ENCODE measurements at places on chromosomes 12 and 14.

DNA sequence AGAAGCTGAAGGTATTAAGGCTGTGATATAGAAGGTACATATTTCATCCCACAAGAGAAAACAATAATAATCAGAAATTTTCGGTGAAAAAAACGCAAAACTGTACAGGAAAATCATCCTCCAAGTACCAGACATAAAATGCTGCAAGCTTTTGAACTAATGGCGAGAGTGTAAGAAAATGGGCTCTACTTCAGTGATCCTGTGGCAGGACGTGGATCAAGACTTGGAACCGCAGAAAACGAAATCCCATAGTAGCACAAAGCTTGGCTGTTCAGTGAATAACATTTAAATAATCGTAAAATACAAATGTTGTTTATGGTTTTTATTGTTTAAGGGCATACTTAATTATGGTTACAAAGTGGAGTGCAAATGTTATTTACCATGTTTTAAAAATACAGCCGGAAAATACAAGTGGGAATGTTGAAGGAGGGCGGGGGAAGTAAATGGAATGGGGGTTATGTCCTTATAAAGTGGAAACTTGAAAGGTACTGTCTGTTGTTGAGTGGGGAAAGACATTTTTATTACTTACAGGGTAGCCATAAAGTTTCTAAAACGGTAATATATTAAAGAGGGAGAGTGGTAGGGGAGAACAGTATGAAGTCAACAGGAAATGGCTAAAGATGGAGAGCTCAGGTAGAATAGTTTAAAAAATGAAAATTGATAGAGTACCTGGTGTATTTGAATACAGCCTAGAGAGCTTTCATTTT, 1.1 kb downstream of the SMIM10L1 start:
- DNase-seq = no peak

DNA sequence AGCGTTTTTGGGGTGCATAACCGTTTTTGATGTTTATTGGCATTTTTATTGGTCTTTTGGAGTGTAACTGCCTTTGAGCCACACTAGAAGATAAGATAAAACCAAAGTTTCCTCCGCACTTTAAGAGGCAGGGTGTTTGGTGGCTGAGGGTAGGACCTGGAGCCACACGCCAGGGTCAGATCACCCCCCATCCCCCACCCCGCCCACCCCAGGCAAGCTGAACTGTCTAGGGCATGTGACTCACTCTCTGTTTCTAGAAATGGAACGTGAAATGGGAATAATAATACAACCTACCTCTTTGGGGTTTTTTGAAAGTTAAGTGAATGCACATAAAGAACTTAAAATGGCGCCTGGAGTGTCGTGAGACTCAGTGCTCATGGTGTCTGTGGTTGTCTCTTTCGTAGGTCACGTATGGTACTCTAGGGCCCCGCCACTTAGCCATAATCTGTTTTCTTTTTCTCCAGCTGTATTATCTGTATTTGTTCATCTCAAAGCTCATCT, 56.0 kb downstream of the PPP2R5C start:
- no peak for DNase-seq

GRCh38 chr14:32602699-32603098, 273.6 kb downstream of the AKAP6 start:
- no peak for DNase-seq

- DNase-seq = no peak
Measured at GRCh38 chr12:6948873-6949594, 2.1 kb upstream of the PTPN6 start.

GRCh38 chr12:14275886-14276285, 89.6 kb upstream of the ATF7IP start:
- no peak for DNase-seq

- no peak for DNase-seq
Measured at GRCh38 chr12:39902821-39903220, 203.1 kb downstream of the SLC2A13 start.

DNA sequence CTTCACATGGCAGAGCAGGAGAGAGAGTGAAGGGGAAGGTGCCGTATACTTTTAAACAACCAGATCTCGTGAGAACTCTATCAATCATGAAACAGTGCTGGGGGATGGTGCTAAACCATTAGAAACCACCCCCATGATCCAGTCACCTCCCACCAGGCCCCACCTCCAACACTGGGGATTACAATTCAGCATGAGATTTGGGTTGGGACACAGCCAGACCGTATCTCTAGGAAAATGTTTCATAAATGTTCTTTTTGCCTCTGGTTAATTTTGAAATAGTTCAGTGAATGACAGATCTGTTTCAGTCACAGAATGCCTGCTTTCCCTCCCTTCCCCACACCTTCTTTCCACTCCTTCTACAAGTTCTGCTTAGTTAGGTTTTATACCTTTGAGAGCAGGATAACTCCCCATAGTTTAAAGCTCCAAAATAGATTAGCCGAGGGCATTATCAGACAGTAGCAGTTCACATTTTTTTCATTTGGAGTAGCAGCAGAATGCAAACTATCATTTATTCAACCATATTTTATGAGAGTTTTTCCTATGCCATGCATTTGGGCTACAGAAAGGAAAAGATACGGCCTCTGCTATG, 27.1 kb downstream of the PELI2 start:
- DNase-seq = no peak

- peak; percentile 67 for DNase-seq
Measured at GRCh38 chr12:4273652-4274395, at the start of gene CCND2. TSS of gene CCND2 (plus strand) at chr12:4273762. CDS start at chr12:4274041, 279 bp downstream.

GRCh38 chr12:110307372-110307771, 26.3 kb downstream of the ATP2A2 start:
- DNase-seq = no peak

DNA sequence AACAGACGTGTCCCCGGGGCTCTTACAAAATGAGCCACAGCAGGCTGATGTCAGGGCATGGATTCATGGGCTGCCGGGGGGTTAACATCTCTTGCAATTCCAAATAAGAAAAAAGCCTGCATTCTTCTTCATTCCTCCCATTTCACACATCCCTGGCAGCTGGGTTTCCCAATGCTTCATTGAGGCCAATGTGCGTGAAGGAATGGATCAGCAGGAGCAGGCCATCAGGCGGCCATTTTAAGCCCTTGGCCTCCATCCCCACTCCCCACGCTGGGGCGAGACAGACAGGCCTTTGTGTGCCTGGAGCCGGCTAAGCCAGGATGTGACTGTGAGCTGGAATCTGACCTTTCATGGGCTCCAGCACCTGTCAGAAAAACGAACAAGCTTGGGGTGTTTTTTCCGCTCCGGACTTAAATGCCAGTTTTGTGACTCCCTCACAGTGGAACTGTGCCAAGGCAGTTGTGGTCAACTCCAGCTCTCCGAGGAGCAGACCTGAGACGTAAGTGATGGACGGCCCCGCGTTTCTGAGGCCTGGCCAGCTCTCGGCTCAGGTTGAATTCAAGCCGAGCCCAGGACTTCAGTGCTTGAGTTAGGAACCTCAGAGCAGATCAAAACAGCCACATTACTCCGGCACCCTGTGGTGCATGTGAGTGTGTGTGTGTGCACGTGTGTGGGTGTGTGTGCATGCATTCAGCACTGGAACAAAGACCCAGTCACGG, 133.1 kb downstream of the TMEM30B start:
- DNase-seq = no peak

- DNase-seq = no peak
Measured at GRCh38 chr14:89107626-89108025, 283.2 kb downstream of the TTC8 start.

- no peak for DNase-seq
Measured at GRCh38 chr14:104116756-104117340, 21.5 kb upstream of the KIF26A start.

- DNase-seq = peak; percentile 66
Measured at GRCh38 chr14:90697577-90698206, 118.5 kb downstream of the TTC7B start.

DNA sequence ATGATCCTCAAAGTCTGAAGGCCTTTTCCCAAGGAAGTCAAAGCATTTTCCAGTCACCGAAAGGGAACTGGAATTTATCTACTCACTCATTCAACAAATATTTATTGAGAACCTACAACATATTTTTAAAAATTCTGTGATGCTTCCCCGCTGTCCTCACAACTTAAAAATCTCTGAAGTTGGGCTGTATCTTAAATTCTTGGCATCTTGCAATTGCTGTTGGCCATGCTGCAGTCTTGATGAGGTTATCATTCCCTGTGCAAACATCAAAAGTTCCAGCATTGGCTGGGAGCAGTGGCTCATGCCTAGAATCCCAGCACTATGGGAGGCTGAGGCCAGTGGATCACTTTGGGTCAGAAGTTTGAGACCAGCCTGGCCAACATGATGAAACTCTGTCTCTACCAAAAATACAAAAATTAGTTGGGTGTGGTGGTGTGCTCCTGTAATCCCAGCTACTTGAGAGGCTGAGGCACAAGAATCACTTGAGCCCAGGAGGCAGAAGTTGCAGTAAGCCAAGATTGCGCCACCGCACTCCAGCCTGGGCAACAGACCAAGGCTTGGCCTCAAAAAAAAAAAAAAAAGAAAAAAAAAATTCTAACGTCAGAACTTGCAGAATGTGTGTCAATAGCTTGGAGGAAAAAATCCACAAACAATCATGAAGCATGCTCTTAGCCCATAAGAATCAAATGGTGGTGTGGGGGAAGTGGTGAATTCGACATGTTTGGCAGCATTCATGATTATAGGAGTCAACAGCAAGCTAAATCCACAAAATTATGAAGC, 34.9 kb downstream of the CCDC177 start:
- DNase-seq = no peak

DNA sequence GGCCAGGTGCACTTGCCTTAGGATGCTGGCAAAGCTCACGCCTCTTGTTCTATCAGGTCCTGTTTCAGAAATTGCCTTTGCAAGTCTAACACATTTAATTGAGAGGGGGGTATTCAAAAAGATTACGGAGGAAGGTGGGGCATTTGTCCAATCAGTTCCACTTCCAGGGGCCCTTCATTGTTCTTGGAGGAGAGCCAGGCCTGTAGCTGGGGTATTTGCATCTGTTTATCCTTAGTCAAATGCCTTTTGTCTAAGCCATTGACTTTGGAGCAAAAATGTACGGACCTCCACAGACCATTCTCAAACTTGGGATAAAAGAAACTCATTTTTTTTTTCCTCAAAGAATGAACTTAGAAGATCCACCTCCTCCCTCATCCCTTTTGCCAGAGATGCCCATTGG, 582.0 kb downstream of the BCL11B start:
- no peak for DNase-seq

GRCh38 chr14:54675236-54676128, 108.6 kb downstream of the SAMD4A start:
- no peak for DNase-seq

DNA sequence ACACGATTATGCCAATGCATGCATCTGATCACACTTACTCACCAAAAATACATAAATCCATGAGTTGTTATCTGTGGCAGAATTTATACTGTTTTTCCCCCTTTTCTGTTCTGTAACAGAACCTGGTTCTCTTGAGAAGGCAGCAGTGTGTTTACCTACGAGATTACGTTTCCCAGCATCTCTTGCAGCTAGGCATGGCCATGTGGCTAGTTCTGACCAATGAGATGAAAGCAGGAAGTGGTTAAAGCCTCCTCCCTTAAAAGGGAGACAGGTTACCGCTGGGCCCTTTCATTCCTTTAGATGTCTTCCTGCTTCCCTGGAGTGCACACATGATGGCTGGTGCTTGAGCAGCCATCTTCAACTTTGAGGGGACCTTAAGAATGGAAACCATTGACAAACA, 11.7 kb upstream of the ASPG start:
- DNase-seq = no peak

DNA sequence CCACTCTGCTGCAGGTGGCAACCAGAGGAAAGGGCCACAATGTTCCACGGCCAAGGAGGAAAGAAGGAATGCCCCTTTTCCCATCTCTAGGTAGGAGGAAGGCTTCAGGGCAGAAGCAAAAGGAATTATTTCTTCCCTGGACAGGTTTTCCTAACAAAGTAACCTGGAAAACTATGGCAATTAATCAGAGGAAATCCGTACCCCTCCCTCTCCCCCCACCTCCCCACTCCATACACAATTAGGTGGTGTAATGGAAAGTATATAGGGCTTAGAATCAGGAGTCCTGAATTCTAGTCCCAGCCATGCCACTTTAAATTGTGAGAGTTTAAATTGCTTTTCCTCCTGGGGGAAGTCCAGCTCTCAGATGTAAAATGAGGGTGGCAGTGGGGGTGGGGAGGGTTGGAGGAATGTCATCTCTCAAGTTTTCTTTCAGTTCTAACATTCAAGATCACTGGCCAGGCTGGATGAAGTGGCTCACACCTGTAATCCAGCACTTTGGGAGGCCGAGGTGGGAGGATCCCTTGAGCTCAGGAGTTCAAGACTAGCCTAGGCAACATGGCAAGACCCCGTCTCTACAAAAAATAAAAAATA, 1.7 kb downstream of the DHH start:
- DNase-seq = no peak

DNA sequence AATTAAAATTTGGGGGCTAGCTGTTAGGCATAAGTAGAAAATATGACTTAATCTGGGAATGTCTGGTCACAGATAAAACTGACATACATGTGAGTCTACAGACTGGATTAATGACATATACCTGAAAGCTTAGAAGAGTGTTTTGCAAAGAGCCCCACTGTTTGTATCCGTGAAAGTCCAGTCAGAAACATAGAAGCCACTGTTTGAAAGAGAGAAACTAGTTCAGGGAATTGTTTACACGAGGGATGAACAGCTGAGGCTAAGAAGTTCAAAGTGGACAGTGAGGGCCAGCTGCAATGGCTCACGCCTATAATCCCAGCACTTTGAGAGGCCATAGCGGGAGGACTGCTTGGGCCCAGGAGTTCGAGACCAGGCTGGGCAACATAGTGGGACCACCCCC, 36.2 kb upstream of the SGPP1 start:
- DNase-seq = no peak

GRCh38 chr12:40560848-40561247, 131.4 kb upstream of the CNTN1 start:
- DNase-seq = no peak

DNA sequence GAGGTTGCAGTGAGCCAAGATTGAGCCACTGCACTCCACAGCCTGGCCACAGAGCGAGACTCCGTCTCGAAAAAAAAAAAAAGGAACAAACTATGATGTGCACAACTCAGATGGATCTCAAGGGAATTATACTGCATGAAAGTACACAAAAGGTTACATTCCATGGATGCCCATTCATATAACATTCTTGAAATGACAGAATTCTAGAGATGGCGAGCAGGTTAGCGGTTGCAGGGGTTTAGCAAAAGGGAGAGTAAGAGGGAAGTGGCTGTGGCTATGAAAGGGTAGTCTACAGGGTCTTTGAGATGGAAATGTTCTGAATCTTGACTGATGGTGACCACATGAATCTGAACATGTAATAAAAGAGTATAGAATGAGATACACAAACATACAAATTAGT, 49.7 kb downstream of the CKB start:
- no peak for DNase-seq

DNA sequence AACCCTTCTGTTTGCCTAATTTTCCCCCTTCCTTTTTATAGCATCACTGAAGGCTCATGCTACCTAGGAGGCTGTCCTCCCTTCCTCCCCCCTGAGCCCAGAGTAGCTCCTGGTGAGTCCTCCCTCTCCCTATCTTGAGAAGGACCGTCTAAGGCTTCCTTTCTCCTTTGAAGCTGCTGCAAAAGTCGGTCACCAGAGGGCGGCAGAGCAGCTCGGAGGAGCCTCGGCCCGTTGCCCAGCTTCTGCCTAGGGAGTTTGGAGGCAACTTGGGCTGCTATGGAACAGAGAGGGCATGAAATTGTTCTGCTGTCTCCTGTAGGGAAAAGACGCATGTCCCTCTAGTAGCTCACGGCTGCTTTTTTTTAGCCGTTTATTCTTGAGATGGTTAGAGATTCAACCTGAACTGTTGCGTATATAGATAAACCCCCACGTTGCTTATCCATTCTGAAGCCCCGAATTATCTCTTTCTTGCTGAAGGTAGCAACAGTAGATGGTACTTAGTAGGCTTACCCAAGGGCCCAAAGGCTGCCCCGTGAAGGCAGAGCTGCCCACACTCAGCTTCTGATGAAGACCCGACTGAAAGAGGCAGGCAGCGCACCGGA, 5.7 kb downstream of the WNT5B start:
- DNase-seq = peak; percentile 54

GRCh38 chr12:94207849-94208621, 59.7 kb downstream of the PLXNC1 start:
- DNase-seq = peak; percentile 10
